ENCODE measurements at places on chromosomes 3 and 15.
A peak's percentile ranks its signal among the peaks of the same experiment; 100 is the strongest.

DNA sequence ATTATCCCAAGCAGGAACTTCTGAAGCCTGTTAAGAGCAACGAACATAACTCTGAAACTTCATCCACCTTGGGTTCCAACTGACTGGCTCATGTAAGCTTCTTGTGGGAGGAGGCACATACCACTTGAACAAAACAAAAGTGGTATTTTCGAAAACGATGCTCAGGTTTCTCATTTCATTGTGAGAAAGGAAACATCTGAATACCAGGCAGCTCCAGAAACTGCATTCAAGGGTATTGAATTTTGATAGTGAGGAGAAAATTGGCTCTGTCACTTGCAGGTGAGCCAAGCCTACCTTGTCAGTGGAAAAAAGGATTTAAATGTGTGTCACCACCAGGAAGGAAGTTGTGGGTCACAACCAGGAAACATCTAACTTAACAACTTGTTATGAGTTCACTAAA lies 218.1 kb upstream of the SATB1 start:
- peak; percentile 24 for DNase-seq

DNA sequence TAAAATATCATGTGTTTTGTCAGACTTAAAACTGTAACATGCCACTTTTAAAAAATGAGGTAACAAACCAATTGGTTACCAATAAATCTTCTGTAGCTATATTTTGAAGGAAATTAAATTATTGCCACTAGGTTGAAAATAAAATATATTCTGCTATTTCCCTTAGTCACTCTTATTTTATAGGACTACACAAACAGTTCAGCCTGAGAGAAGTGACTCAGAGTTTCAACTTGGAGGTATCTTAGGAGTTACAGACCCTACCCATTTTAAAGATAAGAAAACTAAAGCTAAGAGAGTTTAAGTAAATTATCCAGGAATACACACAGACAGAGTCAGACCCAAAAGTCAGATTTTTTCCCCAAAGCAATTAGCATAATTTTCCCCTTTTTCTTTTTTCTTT lies 65.1 kb downstream of the PIK3CB start:
- DNase-seq = no peak

DNA sequence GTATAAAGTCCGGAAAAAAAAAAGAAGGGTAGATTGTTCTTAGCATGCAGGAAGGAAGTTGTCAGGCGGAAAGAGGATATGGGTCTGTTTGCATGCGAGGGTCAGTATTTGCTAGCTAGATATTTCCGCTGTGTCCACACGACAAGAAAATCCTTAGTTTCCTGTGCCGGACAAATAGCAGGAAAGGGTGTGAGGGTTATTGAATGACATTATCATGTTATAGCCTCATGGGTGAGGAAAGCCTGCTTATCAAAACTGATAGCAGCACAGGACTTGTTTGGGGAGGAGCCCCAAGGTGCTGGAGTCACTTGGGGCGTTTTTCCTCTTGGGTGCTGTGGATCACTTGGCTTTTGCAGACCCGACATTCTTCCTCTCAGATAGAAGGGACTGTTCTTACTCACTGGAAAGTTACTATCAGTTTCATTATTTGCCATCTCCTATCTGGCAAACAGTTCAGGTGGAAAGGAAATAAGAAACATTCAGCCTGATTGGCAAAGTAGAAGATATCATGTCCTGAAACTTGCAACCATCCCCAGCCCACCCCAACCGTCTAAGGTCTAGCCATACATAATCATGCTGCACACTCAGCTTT lies 127.2 kb upstream of the DPH6 start:
- no peak for DNase-seq

DNA sequence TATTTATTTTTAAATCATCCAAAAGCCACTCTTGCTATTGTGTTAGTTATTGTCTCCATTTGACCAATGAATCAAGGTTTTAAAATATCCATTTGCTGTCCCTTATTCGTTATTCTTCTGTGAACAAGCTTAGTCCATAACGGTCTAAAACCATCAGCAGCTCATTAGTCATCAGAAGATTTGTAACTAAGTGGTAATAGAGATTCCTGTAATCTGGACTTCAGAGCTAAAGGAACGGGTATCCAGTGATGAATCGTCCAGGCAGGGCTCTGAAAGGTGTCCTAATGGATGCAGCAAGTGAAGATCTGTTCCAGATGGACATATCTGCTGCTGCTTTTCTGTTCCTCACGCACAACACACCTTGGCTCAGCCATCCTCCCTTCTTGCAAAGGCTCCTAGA lies 362.7 kb upstream of the CFAP20DC start:
- DNase-seq = no peak

- no peak for DNase-seq
Measured at GRCh38 chr3:99013777-99014315, 112.4 kb upstream of the DCBLD2 start.
